ENCODE measurements at places on chromosomes 12 and 14.

GRCh38 chr14:31206536-31207286 is 882 bp downstream of the HECTD1 start:
- DNase-seq: peak; percentile 19

DNA sequence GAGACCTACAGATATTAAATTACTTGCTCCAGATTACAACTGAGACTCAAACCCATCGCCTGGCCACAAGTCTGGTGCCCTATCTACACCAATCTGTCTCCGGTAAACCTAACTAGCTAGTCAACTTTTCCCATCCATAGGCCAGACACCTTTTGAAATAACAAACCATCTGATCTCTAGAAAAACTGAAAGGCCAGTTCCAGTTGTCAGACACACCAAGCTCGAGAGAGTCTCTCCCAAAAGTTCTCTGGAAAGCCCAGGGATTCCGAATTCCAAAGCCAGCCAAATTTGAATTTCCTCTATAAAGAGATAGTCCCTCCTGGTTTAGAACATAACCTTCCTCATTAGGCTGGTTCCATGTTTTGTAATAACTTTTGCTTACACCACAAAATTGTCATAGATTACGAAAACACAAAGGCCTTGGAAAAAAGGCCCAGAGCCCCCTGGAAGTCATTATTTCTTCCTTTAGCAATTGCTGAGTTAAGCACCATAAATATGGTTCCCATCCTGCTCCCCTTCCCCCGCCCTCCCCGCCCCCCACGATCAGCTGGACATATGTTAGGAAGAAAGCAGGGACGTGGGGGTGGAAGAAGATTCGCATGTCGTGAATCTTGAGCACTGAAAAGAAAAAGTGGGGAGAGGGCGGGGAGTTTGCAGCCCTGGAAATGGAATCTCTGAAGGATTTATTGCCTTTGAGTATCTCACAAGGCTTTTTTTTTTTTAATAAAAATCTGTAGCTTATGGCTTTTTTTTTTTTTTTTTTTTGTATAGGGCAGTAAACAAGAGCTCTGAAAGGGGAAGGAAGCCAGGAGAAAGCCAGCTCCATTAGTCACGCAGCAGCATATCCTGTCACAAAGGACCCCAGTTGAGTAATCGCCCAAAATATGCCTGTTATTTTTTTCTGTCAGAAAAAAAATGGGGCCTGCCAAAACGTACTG is 110.4 kb downstream of the ZFP36L1 start:
- DNase-seq: peak; percentile 22

- DNase-seq: no peak
Observed at GRCh38 chr14:63224196-63224595, 20.0 kb downstream of the RHOJ start.

DNA sequence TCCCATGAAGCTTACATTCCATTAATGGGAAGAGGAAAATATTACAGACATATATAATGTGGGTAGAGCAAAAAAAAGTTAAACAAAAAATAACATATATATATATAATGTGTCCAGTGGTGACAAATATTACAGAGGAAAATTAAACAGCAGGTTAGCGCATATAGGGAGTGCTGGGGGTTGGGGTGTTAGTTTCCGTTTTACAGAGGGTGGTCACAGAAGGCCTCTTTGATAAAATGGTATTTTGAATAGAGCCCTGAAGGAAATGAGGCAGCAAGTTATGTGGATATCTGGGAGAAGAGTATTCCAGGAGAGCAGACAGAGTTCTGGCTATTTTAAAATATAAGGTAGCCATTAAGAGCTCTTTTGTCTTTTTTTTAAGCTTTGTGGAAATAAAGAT is 73.2 kb downstream of the DCAF5 start:
- no peak for DNase-seq

GRCh38 chr12:110641521-110641920 is 27.6 kb downstream of the TCTN1 start:
- no peak for DNase-seq

DNA sequence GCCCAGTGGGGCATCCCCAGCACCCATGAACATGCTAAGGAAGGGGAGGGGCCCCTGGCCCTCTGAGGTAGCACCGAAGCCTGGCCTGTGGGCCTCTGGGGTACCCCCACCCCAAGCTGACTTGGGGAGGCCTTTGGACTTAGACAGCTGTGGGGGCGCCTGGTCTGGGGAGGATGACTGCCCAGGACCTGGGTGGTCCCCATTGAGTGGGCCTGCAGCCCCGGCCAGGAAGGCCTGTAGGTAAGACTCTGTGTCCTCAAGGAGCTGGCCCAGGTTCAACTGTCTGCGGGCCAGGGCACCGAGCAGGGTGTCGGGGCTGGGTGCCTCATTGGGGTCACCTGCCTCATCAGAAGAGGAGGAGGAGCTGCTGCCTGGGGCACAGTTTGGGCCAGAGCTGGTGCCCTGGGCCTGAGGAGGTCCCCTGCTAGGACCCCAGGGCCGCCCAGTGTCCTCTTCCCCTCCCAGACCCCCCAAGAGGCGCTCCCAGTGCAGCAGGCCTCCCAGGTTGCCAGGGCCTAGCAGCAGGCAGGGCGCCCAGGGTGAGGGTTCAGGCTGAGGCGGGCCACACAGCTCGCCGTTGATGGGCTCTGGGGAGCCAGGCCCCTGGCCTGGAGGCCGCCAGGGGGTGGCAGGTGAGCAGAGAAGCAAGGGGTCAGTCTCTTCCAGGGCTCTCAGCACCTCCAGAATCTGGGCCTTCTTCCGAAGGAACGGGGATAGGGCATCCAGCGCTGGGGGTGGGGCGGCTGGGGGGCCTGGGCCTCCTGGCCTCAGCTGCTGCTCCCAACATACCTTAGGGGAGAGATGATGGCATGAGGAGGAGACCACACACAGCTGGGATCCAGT is 31.4 kb downstream of the NCKAP5L start:
- DNase-seq: no peak

DNA sequence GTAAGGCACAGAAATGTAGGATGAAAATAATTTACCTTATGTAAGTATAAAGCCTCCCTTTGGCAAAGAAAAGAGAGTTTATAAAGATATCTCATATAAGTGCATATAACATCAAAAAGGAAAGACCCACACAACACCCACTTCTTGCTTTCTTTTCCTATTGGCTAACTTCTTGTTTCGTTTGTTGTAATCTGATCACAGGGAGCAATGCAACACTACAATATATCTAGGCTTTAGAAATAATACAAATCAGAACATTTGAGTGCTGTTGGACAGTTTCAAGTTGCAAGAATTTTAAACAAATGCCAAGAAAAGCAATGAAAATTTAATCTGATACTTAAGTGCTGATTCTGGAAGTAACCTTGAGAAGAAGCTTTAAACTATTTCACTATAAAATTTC is 1.3 kb downstream of the FGD6 start:
- no peak for DNase-seq

DNA sequence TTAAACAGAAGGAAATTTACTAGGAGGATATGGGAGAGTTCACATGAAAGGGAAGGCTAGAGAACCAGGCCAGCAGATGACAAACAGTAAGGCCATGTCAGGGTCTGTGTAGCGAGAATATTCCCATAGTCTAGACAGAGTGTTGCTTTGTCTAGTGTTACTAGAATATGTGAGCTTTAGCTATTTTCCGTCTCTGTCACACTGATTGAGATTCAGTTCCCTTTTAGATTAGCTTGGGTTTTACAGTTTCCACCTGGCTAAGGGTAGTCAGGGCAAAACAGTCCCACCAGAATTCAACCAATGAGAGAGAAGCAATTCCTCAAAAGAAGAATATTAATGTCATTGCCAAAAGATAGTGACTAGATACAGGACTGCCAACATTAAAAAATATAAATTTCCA is 82.8 kb upstream of the MDM1 start:
- no peak for DNase-seq

DNA sequence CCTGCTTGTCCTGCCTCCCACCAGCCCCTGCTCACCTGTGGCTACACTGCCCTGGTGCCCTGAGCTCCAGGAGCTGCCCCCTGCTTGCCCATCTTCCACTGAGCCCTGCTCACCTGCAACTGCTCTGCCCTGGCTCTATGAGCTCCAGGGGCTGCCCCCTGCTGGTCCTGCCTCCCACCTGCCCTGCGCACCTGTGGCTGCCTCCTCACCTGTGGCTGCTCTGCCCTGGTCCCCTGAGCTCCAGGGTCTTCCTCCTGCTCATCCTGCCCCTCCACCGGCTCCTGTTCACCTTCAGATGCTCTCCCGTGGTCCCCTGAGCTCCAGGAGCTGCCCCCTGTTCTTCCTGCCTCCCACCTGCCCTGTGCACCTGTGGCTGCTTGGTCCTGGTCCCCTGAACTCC is 247.6 kb downstream of the TMEM121 start:
- DNase-seq: no peak
